Caudate nucleus (tissue), 63 donors: ENCODE measurements at places on chromosomes 1 and 21.

DNA sequence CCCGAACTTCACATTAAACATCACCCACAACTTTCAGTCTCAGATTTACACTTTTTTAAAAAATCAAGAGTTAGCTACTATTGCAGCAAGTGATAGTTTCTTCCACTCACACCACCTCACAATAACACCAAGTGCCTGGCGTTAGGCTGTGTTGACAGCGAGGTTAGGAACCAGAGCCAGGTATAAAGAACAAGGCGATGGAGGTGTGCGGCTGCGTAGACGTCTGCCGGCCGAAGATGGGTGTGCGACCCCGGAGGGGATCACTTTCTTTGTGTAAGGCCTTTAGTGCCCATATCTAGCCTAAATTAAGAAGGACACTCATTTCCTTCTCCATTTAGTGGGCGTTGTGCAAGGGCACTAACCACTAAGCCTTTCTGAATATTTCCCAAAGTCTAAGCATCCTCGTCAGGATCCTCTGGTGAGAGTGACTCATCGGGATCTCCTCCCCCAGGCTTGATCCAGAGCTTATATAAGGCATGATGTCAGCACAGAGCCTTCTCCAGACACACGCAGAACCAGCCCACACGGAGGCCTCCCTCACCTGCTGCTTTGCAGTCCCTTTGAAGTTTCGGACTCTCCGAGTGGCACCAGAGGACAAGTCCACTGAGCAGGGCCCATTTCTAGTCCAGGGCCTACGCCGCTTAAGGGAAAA is 11.8 kb downstream of the NHLH2 start:
- peak; percentile 62 for DNase-seq

- no peak for DNase-seq
Observed at GRCh38 chr21:31543191-31543590, 116.3 kb upstream of the SOD1 start.

GRCh38 chr1:44068442-44068921 is 37.2 kb upstream of the SLC6A9 start:
- no peak for DNase-seq

GRCh38 chr1:164515711-164516331 is 43.2 kb upstream of the PBX1 start:
- no peak for DNase-seq

GRCh38 chr1:119091618-119092017 is 48.8 kb downstream of the WARS2 start:
- no peak for DNase-seq

DNA sequence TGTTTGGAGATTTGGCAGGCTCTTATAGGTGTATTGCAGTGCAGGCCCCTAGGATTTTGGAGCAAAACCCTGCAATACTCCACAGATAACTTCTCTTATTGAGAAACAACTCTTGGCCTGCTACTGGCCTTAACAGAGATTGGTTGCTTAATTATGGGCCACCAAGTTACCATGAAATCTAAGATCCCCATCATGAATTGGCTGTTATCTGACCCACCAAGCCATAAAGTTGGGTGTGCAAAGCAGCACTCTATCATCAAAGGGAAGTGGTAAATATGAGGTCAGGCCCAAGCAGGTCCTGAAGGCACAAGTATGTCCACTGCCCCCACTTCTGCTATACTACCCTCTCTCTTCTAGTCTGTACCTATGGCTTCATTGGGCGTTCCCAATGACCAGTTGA is 130.0 kb upstream of the TNFSF4 start:
- no peak for DNase-seq

GRCh38 chr1:110083866-110084226 is 13.4 kb upstream of the ALX3 start:
- no peak for DNase-seq

DNA sequence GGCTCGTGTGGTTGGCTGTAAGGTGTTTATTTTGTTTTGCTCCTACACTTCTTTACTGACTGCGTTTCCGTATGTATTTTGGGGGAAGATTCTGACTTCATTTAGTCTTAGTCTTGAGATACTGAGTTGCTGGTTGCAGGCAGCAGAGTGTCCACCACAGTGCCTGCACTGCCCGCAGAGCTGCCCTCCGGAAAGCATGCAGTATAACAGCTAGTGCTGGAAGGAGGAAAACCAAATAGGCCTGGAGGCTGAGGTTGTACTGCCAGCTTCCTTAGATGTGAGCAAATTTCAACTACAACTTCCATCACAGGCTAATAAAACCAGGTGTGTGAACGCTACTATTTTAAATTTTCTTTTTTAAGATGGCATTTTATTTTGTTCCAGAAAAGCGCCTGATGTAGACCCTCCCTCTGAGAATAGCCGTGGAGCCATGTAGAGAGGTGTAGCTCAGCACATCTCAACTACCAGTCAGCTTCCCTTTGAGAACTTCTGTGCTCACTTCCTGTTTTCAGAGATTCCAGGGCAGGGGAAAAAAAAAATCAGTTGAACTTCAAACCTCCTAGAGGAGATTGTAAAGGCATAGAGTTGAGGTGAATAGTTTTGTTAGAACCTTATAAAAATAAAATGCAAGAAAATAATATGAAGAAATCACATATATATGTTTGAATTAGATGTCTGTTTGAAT is 17.6 kb downstream of the LMO4 start:
- no peak for DNase-seq

DNA sequence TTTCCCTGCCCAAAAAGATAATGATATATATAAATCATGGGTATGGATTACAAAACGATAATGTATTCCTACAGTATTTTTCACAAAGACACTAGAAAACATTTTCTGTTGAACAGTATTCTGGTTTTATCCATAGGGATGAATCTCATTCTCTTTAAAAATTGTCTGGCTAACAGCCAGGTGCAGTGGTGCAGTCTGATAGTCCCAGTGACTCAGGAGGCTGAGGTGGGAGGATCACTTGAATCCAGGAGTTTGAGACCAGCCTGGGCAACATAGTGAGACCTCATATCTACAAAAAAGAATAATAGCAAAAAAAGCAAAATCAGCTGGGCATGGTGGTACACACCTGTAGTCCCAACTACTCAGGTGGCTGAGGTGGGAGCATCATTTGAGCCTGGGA is 23.3 kb downstream of the PIP5K1A start:
- no peak for DNase-seq

DNA sequence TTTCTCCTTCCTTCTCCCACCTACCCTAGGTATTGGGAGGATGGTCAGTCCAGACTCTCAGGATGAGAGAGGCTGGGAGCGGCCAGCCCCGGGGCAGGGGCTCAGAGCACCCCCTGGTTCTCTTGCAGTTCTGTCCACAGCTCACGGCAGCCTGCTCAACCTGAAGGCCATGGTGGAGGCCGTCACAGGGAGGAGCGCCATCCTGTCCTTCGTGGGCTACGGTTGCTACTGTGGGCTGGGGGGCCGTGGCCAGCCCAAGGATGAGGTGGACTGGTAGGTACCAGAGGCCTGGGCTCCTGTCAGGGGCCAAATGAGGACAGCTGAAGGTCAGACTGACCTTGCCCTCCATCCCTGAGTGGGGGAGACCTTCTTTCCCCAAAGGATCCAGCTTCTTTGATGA is 4.2 kb downstream of the PLA2G2F start:
- DNase-seq = no peak

GRCh38 chr1:150225546-150225945 is 10.4 kb downstream of the ANP32E start:
- DNase-seq = no peak

DNA sequence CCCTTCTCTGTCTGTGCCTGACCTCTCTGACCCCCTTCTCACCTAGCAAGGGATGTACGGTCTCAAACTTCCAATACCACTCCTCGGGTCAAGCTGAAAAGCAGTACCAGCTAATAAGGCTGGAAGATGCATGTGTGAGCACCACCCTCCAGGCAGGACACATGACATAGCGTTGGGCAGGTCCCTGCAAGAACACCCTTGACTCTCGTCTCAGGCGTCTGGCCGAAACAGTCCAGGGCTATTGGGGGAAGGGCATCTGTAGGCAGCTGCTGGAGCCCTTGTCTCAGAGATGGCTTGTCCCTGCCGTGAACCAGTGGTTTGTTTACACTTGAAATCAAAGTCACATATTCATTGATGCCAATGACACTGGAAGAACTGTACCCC is 56.5 kb downstream of the CD46 start:
- DNase-seq = no peak

- DNase-seq = no peak
Observed at GRCh38 chr1:110523011-110523410, 4.0 kb upstream of the KCNA10 start.

- DNase-seq = no peak
Observed at GRCh38 chr1:115677182-115677555, 35.4 kb downstream of the VANGL1 start.

DNA sequence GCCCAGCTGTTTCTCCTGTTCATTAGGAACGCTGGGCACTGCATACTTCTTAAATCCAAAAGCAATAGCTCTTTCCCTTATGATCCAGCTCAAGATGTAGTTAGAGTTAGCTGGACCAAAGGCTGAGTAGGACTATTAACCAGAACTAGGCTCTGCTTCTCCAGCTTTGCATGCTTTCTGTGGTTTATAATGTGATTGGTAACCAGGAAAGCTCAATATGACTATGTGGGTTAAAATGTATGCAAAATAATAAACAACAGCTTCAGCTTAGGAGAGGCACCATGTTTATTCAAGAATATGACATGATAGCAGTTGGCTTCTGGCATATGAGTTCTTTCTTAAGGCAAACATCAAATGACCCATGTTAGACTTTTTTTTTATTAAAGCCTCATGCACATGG is 73.8 kb downstream of the LYPLAL1 start:
- DNase-seq = no peak

- no peak for DNase-seq
Observed at GRCh38 chr21:17679002-17679600, 66.4 kb upstream of the BTG3 start.

DNA sequence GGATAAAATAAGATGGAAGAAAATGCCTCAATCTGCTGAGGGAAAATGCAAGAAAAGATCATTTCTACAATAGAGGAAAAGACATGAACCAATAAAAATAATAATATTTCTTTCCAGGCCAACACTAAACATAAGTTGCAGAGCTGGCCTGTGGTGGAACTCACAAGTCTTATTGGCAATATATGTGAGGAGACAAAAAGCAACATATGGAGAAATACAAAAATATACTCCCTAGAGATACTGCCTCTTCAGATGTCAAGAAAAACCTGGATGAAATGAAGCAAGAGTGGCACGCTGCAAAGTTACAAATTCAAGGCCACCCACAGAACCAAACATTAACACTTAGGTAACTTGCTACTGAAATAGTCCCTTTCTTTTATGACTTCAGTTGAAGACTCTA is 264.9 kb upstream of the FMN2 start:
- no peak for DNase-seq

DNA sequence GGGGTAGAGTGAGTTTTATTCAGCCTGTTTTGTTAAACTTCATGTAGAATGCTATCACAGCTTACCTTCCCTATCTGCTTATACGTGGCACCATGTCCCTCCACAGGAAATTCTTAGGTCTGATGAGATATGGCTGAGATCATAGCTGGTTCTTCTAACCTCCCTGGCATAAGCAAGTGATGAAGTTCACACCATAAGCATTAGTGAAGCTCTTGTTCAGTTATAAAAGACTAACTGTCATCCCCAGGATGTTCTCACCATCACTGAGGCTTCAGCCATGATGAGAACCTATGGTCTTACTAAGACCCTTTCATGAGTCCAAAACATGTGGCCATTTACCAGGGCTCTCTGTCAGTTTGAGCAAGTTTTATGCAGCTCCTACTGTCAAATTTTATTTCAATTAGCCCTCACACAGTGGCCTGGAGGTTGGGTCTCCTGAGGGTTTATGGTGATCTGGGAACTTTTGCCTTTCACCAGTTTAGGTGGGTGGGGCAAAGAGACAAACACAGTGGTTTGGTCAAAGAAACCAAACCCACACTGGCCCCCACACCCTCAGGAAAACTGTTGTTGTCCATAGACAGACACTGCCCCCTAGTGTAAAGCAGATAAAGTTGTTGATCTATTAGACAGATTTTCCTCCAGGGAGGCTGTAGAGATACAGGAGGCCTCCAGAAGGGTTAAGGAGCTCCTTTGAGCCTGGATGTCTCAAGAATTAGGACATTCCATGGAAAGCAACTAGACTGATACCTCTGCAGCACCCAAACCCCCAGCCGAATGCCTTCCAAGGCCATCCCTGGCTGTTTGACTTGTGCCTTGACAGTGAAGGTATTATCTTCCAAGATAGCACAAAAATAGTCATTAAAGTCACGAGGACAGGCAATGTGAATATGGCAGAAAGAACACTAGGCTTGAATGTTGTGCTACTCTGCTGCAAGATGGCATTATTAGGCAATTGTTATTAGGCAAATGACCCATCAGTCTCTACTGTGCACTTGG is 5.0 kb downstream of the SLC22A15 start:
- no peak for DNase-seq

DNA sequence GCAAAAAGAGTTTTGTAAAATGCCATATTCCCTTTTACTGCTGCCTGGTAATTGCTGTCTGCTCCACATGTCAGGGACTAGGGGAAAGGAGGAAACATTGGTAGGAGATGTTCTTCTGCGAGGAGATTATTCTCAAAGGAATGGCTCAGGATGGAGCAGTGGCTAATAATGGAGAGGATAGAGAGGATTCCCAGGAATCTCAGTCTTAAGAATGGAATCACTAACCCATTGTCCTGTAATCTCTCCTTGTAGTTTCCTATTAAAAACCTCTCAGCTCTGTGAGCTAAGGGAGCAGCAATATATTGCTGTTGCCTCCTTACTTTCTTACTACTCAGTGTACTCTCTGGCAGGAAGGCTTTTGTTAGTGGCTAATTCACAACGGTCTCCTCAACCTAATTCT is 175.4 kb downstream of the HS2ST1 start:
- no peak for DNase-seq

GRCh38 chr1:11691928-11692711 is 610 bp downstream of the DRAXIN start:
- no peak for DNase-seq

- DNase-seq = no peak
Observed at GRCh38 chr1:101732261-101732660, 264.5 kb downstream of the OLFM3 start.

DNA sequence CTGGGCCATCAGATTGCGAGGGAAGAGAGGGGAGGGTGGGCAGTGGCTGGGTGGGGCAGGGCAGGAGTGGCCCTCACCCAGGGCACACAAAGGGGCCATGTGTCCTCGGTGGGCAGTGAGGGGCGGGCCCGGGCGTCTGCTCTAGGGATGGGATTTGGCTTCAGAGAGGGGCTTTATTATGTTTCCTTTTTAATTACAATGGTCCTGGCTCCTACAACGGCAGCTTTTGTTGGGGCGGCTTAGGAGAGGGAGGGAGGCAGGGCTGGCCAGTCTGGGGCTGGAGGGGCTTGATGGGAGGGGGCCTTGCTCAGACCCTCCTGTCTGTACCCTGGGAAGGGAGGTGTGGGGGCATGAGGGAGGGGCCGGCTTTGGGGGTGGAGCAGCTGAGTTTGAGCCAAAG is 102.8 kb upstream of the WNT4 start:
- DNase-seq = no peak
